Amniotic stem cell (primary cell): ENCODE measurements at places on chromosomes 2 and 18.

- no peak for DNase-seq
Measured at GRCh38 chr2:168311261-168311910, 64.0 kb upstream of the STK39 start.

DNA sequence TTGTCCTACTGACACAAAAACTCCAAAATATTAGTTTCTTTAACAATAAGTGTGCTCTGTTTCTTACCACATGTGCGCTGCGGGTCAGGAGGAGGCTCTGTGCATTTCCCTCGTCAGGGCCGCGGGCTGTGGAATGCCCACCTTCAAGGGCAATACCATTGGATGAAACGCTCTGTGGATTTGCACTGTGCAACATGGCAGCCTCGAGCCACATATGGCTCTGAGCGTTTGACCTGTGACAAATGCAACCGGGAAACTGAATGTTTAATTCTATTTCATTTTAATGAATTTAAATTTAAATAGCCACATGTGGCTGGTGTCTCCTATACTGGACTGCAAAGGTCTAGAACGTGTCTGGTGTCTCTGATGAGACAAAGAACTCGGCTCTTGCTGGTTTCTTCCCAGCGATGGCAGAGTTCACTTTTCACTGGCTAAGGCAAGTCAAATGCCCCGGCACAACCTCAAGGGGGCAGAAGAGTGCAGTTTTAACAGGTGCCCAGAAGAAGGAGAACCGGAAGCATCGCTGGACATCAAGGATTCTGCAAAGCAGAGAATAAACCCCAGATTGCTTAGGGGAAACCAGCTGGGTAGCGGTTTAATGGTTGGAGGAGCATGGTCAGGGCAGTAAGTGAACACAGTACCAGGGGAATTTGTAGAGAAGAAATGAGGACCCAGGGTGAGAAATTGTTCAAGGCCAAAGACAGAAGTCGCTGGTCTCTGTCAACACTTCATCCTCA lies 37.0 kb upstream of the TMEM18 start:
- DNase-seq: peak; percentile 17

- DNase-seq: no peak
Measured at GRCh38 chr18:3044931-3045698, 32.2 kb upstream of the LPIN2 start.

DNA sequence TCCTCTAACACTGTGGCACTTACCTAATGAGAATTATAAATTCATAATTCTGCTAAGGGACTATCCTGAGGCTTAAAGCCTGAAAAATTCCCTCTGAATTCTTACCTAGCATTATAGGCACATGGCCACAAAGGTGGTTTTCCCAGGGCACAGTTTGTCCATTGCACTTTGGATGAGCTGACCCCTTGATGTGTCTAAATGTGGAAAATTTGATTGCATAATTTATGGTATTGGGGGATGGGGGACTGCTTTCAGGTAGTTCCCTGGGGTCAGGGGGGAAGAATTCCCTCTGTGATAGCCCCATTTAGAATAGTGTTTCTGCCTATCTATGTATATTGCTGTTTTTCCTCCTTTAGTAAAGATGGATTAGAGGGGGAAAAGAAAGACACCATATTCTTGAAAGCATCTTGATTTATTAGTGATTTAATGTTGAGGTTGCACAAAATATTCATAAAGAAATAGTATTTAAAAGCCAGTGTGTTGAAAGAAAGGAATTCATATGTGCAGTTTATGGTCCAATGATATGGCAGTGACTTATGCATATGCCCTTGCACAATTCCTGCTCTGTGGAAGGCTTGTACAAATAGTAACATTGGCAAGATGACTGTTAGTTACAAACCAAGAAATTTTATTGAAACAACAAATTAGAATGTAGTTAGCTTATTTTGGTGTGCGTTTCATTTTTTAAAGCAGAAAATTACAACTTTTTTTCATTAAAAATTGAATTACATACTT lies 8.7 kb upstream of the HTR2B start:
- DNase-seq: no peak

DNA sequence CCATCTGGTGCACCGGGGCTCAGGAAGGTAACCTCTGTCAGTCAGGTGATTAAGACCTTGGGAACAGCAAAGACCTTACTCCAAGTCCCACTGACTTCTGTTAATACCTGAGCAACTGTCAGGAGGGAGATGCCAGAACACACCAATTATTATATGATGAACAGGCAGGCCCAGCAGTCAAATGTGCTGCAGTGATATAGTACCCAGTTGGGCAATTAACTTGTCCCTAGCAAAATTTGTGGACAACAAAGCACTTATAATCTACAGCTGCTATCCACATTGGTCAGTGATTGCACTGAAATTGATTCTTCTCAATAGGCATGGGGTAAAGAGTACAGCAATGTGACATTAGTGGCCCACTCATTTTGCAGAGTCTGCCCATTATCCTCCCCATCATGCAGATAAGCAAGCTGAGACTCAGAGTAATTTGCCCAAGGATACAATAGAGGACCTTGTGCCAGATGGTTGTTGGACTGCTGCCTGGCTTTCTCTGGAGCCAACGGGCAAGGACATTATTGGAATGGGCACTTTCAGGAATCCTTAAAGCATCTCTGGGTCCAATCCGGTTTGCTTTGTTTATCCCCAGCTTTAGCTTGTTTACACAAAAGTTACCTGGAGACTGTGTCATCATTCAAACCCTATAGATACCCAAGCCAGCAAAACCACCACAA lies 147.6 kb downstream of the CCBE1 start:
- no peak for DNase-seq

DNA sequence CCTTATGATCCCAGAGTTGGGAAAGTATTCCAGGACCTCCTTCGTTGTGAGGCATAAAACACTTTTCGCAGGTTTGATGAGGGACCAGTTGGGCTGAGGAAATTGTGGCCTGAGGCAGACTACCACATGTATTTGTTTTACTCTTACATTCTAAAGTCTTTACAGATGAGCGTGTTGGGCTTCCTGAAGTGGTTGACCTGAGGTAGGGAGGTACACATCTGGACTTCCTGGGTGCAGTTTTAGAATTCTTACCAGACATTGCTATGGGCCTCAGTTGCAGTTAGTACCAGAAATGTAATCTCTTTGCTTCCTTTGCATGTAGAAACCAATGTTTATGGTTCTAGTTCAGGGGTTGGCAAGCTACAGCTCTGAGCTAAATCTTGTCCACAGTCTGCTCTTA lies 48.7 kb downstream of the COA5 start:
- DNase-seq: no peak
